Activated T-cell treated with anti-CD3 and anti-CD28 coated beads, Interleukin-2, amount 50 U/mL, for 48 hours (primary cell): ENCODE measurements at places on chromosomes 11 and 22.

- DNase-seq = no peak
Observed at GRCh38 chr11:123469089-123469488, 39.0 kb downstream of the GRAMD1B start.

DNA sequence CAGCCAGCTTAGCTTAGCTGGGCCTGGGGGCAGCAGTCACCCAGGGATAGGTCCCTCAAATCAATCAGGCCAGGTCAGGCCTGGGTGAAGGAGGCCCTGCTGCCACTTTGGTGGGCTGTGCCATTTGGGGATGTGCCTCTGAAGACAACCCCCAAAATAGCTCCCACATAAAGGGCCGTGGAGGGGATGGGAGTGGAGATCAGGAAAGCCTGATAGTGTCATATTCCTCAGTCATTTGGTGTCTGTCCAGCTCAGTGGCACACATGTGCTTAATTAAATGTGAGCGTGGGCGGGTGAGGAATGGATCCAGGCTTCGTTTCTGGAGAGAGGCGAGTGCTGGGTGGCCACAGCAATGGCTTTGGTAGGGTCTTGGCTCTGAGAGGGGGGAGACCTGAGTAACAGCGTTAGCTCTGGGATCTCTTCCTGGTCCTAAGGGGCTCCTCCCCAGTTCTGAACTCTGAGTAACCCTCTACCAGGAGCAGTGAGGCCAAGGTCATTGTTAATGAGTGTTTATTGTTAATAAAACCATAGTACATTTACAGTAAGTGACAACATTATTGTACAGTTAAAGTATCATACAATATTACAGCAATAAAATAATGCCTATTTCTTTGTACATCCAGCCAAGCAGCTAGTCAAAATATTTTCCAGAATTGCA lies 45.2 kb downstream of the NAT10 start:
- DNase-seq = no peak

DNA sequence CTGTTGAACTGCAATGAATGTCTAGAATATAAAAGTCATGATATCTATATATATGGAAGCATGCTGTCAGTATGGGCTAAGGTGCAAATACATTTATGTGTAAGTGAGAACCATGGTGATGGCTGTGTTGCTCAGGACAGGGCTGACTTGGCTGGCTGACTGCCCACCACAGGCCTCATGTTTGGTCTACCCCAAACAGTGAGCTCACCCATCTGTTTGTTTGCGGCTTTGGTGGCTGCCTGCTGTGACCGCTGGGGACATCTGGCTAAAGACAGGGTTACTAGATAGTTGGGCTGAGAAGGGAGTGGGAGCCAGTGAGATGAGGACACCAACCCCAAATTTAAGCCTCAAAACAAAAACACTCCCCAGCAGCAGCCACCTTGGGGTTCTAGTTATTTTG lies 6.3 kb downstream of the CD44 start:
- peak; percentile 81 for DNase-seq

DNA sequence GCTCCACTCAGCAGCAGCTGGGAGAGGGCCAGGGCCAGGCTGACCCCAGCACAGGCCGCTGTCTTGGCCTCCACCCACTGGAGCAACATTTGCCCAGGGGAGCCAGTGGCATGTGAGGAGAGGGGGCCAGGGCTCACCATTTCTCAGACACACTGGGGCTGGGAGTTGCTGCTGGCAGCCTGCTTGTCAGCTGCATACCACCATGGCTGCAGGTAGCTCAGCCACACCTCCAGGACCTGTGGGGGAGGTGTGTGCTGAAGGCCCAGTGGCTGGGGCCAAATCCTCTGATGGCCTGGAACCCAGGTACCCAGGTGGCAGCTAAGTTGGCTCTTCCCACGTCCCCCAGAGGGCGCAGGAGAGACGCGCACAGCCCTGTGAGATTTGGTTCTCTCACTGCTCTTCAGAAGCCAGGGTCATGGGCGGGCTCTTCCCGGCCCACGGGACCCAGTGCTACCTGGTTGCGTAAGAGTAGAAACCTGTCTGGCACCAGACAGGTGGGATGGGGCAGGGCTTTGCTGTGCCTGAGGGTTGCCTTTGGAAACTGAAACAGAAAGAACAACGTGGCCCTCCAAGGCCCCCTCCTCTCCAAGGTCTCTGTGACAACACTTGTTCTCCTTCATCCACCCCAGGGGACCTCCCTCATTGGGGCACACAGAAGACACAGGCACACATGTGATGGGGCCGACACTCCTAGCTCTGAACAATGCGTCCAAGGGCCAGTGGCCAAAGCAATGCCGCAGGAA lies 98.8 kb downstream of the MED15 start:
- DNase-seq = peak; percentile 76

DNA sequence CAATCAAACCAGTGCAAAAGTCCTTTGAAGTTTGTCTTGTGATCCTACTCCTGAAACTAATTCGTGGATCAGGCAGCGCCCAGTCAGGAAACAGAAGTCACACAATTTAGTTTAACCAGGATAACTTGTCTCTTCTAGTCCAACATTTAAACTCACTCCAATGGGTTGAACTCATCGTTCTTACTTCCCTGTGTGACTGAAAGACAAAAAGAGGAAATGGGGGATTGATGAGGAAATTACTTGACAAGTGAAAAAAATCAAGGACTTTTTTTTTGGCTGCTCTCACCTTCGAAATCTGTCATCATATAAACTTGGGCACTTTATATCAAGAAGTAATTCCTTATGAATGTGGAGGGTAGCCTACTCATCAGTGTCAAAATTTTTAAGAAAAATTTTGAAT lies 78.4 kb downstream of the HSD17B12 start:
- no peak for DNase-seq

DNA sequence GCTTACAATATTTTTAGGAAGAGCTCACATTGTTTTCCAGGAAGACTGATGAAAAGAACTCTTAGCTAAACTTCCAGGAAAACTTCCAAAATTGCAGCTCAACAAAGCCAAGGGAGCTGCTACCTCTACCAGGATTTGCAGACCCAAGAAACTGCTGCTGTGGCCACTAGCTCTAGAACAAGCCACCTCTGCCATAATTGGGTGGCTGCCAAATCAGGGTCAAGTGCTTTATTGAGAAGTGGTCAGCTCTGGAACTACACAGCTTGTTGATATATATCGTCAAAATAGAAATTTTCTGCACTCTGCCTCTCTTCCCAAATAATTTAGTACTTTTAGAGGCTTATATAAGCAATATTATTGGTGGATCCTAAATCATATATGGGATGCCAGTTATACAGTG lies 371.8 kb upstream of the CHORDC1 start:
- no peak for DNase-seq

GRCh38 chr11:124301548-124301947 lies 12.2 kb downstream of the OR8D1 start:
- DNase-seq = no peak

- DNase-seq = no peak
Observed at GRCh38 chr22:37747080-37747714, 50.3 kb downstream of the TRIOBP start.

- DNase-seq = no peak
Observed at GRCh38 chr11:134883484-134883883, 471.4 kb upstream of the B3GAT1 start.

DNA sequence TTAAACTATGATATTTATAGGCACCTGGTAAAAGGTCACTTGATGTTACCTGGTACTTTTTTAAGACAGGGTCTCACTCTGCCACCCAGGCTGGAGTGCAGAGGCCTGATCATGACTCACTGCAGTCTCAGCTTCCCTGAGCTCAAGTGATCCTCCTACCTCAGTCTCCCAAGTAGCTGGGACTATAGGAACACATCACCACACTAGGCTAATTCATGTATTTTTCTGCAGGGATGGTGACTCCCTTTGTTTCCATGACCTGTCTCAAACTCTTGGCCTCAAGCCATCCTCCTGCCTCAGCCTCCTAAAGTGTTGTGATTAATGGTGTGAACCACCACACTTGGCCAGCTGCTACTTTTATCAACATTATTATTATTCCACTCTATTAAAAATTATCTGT lies 47.6 kb downstream of the OR4C45 start:
- no peak for DNase-seq

GRCh38 chr11:36333897-36334296 lies 37.8 kb downstream of the PRR5L start:
- DNase-seq = no peak

GRCh38 chr11:82680252-82680651 lies 53.4 kb downstream of the FAM181B start:
- DNase-seq = no peak

GRCh38 chr11:70477176-70477575 lies 78.8 kb downstream of the CTTN start:
- no peak for DNase-seq

- no peak for DNase-seq
Observed at GRCh38 chr11:77127920-77128691, at the start of gene MYO7A. MYO7A (plus strand) TSS chr11:77128246; CDS start chr11:77130635, 2,389 bp downstream.

DNA sequence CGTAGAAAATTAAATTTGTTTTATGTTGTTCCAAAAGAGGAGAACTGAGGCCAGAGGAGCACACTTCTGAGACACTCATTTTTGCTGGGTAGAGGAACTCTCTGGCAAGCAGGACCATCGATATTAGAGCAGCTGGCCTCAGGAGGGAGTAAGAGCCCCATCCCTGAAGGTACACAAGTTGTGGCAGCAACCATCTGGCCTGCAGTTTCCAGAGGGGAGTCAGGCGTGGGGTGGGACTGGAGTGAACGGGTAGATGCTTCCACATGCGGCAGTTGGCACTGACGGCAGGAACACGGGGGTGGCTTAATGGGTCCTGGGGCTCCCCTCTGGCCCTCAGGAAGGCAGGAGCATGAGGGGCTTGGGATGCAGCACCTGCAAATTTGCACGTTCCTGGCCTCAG lies 13.2 kb upstream of the SSTR3 start:
- DNase-seq = no peak

DNA sequence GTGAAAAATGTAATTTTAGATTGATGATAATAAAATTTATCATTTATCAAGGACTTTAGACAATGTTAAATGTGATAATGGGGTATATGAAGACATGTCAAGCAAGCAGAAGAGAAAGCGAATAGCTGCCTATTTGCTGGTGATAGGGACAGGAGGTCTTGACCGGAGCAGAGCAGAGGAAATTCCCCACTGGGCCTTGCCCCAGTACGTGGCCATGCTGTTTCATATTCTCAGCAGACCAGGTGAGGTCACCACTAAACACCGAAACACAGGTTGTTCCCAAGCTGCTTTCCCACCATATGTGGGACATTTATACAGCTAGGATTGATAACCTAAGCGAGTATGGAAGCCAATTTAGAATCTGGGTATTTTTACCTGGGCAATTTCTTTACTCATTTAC lies 1629.6 kb downstream of the FAM181B start:
- no peak for DNase-seq

DNA sequence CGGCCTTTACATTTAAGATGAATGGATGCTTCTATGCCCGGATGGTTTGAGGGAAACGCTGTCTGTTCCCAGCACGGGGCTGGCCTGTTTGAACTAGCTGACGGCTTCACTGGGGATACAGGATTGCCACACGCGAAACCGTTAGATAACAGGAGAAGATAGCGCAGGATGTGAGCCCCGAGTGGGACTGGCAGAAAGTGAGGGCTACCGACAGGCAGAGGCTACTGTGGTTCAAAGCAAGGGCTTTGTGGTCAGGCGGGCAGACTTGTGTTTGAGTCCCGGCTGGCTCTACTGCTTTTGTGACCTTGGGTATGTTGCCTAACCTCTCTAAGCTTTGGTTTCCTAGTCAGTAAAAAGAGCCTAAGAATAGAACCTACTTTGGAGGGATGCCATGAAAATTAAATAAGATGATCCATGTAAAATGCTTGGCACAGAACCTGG lies 2.8 kb upstream of the OAF start:
- DNase-seq = no peak

GRCh38 chr11:73152861-73153483 lies 10.9 kb upstream of the FCHSD2 start:
- peak; percentile 40 for DNase-seq

DNA sequence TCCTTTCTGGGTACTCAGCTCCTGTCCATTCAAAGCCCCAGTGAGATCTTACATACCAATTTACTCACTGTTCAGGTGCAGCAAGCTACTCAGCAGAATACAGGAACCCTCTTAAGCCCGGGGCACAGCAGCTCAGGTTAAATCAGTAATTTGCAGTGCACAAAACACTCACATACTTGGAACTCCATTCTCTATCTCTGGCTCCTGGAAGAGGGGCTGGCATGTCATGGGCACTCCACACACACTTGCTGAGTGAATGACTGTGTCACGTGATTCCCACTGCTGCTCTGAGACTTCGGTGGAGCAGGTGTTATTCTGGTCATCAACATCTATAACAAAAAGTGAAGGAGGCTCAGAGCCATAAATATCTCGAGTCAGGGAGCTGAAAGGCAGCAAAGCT lies 157.3 kb upstream of the BDNF start:
- DNase-seq = no peak
